Activated CD4-positive, CD25-positive, alpha-beta regulatory T cell (primary cell): ENCODE measurements at places on chromosomes 11 and 22.

- DNase-seq = no peak
Observed at GRCh38 chr11:31872076-31872443, 60.9 kb upstream of the PAX6 start.

GRCh38 chr11:95891423-95892170 is 32.3 kb downstream of the MTMR2 start:
- DNase-seq = no peak

- no peak for DNase-seq
Observed at GRCh38 chr22:42752230-42752746, 31.6 kb upstream of the A4GALT start.

DNA sequence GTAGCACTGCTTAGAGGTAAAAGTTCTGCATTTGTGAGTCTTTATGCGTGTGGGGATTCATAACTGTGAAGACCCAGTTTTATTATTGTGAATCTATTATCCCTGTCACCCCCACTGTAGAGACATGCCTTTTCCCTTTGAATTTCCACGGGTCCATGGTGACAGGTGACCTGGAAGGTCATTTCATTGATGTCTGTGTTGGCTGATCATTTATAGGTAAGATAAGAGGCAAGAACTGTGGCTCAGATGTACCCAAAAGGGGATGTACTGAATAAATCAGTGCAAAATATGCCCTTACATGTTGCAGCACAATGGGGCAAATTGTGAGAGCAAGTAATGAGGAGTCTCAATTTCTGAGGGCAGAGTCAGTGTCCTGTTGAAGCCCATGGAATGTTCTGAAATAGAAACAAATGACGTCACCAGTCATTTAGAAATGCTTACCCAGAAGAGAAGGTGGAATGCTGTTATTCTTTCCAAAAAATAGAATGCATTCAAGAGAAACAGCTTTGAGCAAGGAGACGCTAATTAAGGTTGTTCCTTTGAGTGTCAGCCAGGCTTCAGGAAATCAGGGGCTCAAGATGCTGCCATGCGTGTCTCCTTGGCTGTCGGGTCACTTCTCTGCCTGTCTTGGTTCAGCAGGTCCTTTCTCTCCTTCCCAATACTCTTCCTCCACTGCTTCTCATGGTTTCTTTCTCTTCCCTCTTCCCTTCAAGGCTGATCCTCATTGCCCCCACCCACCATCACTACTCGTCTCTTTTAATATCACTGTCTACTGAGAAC is 118.7 kb upstream of the E2F8 start:
- DNase-seq = no peak

DNA sequence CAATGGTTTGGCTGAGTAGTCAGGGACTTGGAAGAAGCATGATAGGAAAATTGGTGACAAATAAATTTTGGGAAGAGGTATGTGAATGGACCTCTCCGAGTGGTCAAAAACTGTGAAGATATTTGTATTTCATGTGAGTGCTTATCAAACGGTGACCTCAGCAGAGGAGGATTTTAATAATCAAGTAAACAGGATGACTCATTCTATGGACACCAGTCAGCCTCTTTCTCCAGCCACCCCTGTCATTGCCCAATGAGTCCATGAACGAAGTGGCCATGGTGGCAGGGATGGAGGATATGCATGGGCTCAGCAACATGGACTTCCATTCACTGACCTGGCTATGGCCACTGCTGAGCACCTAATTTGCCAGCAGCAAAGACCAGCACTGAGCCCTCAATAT is 21.2 kb downstream of the MS4A4E start:
- no peak for DNase-seq

GRCh38 chr11:34151166-34151565 is 45.7 kb downstream of the NAT10 start:
- no peak for DNase-seq

DNA sequence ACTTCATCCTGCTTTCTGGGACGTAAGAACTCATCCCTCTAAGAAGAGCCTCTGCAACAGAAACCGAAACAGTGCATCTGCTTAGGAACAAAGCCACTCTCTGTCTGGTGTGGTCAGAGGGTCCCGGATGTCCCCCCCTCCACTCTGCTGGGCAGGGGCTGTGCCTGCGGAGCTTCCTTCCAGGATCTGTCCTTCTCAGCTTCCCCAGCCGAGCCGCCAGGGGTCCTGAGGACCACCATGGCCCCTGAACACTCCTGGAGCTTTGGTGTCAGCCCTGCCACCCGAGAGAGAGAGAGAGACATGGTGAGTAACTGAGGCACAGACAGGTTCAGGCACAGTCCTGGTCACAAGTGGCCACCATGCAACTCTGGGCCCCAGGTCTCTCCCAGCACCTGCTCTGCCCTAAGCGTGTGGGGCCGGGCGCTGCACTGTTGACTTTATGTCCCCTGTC is 24.4 kb upstream of the MGAT3 start:
- no peak for DNase-seq

GRCh38 chr11:61679893-61680621 is at the start of gene DAGLA:
Gene DAGLA (plus strand): TSS chr11:61680391. CDS start chr11:61720156, 39,765 bp downstream.
- peak; percentile 50 for DNase-seq

DNA sequence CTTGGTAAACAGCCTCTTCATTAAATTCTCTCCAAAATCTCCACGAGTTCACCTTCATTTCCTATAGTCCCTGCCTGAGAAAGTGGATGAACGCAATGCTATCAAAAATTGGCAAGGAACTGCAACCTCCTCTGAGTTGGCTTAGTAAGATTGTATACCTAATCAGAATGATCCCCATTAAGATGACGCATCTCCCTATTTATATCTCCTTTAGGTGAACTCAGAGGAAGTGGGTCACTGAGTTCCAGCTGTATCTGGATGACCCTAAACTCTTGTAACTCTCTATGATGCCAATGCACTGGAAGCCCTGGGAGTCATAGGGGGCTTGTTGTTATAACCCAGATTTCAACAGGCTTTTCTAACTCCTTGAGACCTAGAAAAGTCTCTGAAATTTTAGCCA is 48.2 kb downstream of the OR10A6 start:
- no peak for DNase-seq

GRCh38 chr22:46897246-46897623 is 134.8 kb downstream of the TBC1D22A start:
- no peak for DNase-seq

- no peak for DNase-seq
Observed at GRCh38 chr11:783581-784015, 6.3 kb downstream of the CEND1 start.

- DNase-seq = no peak
Observed at GRCh38 chr11:132632641-132633124, 899.6 kb downstream of the OPCML start.

DNA sequence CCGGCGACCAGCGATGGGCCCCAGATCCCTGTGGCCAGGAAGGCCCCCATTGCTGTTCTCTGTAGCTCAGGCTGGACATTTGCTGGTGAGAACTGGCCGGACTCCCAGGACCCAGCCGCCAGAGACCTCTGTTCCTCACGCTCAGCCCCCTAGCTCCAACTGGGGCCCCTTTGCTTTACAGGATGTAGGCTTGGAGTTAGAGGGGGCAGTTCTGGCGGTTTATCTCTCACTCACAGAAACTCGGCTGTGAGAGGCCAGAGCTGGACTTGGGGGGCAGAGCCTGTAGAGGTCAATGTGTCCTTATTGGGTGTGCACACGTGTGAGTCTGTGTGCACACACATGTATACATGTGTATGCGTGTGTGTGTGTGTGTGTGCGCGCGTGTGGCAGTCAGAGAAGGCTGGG is 502 bp downstream of the SMIM38 start:
- no peak for DNase-seq

GRCh38 chr11:125728969-125729368 is 17.1 kb upstream of the PATE1 start:
- DNase-seq = no peak

DNA sequence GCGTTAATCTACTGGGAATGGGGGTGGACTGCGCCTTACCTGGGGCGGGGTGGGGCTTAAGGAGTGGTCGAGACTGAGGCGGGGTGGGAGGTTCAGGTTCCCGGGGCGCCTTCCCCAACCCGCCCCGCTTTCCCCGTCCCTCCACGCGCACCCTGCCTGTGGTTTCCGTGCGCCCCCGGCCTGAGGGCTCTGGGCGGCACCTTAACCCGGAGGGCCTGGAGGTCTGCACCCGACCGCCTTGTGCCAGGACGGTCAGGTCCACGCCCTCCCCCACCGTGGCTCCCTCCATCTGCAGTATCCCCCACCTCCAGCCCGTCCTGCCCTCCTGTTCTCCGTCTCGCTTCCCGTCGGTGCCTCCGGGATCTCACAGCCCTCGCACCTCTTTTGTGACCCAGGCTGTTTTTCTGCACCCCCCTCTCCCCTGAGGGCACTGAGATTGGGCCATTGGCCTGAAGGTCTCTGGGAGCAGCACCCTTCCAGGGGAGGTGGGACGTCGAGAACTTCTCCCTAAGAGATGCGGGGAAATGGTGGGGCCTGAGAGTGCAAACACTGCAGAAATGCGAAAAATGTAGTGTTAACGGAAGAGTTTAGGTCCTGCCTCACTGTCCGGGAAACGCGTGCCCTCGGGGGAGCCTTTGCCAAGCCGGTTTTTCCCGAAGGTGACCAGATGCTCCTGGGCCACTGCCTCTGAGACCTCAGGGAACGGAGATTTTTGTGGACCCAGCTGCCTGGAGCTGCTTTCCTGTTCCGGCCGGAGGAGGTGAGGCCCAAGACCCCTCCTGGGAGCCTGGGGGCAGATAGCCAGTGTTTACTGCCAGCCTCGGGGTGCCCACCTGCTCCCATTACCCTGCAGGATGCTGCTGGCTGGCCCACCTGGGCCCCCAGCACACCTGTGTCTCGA is 1.2 kb upstream of the ASCL2 start:
- no peak for DNase-seq

- no peak for DNase-seq
Observed at GRCh38 chr11:126606484-126606883, 251.0 kb downstream of the ST3GAL4 start.

DNA sequence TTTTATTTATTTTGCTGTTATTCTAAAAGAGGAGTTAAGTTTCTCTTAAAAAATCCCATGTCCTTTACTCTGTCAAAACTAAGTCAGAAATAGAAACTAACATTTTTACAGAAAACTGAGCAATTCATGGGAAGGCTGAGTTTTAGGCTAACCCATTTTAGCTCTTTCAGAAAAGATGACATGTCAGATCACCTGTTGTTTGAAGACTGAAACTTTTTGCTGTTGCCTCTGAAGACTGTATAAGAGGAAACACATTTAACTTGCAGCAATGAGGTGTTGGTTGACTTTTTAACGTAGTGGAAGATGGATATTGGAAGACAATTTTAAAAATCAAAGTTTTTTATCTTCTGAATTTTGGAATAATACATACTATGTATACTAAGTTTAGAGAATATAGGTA is 115.4 kb downstream of the METTL15 start:
- DNase-seq = no peak

GRCh38 chr11:131278472-131278871 is 91.9 kb upstream of the NTM start:
- no peak for DNase-seq

GRCh38 chr11:75214411-75214821 is 26.2 kb upstream of the TPBGL start:
- peak; percentile 61 for DNase-seq

DNA sequence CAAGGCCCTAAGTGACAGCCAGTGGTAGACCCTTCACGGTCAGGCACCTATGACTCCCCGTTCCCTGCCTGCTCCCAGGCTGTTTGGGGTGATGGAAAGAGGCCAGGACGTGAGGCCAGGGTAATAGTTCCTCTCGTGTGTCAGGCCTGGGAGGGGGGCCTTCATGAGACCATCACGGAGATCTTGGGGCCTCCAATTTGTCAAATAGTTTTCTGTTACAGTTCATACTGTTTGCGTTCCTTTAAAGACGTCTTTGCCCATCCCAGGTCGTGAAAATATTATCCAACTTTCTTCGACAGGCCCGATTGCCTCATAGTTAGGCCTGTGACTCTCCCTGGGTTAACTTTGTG is 62.2 kb upstream of the KCNQ1OT1 start:
- DNase-seq = no peak

DNA sequence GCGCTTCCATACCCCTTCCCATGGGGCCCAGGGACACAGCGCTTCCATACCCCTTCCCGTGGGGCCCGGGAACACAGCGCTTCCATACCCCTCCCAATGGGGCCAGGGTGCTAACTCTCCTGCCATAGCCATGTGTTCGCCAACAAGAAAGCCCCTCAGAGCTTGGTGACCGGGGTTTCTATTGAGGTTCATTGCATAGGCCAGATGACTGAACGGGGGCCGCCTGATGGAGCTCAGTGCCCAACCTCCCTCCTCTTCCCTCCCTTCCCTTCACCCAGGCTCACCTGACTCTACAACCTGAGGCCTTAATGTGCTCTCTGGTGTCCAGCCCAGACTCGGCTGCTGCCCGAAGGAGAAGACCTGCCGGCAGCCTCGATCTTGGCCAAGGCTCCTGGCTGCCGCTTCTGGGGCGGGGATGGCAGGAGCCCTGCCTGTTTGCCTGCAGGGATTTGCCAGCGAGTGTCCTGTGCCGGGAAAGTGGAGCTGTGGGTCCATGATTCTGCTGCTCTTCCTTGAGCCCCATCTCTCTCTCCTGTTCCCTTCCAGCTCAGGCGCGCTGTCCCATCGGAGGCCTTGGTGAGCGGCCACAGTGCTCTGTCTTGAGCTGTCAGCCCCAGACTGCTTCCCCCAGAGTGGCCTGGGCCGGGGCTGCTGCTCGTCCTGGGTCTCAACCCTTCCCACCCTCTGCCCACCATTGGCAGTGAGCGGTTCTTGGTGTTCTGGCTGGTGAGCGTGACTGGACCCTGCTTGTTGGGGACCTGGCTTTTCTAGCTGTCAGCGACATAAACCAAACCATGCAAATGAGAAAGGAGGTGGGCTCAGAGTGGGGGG is 267.0 kb downstream of the TBC1D22A start:
- no peak for DNase-seq

- DNase-seq = no peak
Observed at GRCh38 chr11:7691759-7692350, 14.4 kb downstream of the OVCH2 start.

DNA sequence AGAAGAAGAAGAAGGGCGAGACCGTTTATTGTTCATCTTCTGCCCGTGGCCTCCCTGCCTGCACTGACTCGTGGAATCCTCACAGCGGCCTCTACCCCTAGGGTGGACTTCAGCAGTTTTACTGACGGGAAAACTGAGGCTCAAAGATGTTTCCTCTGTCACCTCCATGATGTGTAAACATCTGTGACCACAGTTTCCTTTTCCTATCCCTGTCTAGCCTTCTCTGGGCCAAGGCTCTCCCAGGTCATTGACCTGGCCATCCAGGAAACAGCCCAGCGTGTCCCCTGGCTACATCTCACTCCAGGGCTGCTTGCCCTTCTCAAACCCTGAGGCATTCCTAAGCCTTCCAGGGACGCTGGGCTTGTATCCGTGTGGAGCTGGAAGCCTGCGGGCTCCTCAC is 49.0 kb upstream of the GCAT start:
- no peak for DNase-seq

- no peak for DNase-seq
Observed at GRCh38 chr11:17481905-17482304, 5.3 kb upstream of the ABCC8 start.

DNA sequence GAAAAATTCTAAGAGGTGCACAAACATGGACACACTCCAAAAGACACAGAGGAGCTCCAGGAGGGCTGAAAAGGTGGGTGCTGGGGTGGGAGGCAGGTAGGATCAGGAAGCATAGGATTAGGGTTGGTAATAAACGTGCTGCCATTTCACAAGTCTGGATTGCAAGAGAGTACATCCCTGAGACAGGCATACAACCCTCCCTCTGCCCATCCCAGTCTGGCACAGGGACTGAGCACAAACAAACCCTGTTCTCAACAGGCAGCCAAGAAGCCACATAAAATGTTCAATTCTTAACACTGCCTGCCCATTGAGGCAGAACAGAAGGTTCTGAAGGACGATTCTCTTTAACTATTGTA is 18.5 kb downstream of the SLC35F2 start:
- no peak for DNase-seq

- no peak for DNase-seq
Observed at GRCh38 chr11:95296621-95297025, 65.6 kb upstream of the SESN3 start.

GRCh38 chr22:50406416-50407170 is 63.5 kb downstream of the PPP6R2 start:
- no peak for DNase-seq
